Suppressor macrophage (primary cell): ENCODE measurements at places on chromosomes 2 and 18.

DNA sequence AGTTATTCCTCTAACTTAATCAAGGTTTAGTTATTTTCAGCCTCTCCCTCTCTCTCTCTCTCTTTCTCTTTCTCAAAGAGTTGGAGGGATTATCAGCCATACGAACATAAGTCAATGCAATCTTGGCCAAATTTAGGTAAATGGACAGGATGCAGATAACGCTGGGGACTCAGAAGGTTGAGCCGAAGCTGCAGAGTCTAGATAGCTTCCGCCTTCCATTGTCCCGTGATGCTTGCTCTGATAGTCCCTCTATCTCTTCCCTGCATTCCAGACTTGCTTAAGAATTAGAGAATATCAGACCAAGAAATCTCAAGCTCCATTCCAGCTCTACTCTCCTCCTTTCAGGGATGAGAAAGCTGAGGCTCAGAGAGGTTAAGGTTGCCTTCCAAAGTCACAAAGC is 502.8 kb upstream of the TNP1 start:
- no peak for DNase-seq

DNA sequence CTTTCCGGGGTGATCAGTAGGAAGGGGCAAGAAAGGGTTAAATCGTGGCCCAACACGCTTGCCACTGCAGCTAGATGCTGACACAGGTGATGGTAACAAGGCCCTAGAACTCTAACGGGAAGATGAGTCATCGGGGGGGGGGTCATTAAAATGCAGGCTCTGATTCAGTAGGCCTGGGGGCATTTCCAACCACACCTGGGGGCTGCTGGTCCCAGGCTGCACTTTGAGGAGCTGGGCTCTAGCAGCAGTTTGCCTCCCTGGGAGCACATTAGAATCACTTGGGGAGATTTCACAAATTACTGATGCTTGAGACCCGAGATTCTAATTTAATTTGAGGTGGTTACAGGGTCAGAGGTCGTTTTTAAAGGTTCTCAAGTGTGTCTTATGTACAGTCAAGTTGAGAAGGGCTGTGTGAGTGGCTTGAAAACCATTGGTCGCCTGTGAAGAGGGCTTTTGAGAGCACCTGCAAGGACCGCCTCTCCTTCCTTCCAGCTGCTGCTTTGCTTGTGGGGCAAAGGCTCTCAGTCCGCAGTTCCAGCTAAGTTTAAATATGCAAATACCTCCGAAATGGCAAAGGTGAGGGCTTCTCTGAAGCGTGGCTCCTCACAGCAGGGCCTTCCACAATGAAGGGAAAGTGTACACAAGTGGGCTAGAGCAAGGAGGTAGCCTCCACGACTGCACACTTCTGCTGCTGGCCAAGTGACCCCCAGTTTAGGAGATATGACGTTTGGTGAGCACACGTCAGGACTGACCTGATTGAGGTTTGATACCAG is 128.0 kb upstream of the MSH6 start:
- DNase-seq = no peak

- no peak for DNase-seq
Measured at GRCh38 chr2:100235098-100235497, 87.2 kb downstream of the LONRF2 start.

- DNase-seq = no peak
Measured at GRCh38 chr18:46756025-46756558, 761 bp downstream of the ST8SIA5 start.
